H9 (cell line): ENCODE measurements at places on chromosomes 4 and X.

DNA sequence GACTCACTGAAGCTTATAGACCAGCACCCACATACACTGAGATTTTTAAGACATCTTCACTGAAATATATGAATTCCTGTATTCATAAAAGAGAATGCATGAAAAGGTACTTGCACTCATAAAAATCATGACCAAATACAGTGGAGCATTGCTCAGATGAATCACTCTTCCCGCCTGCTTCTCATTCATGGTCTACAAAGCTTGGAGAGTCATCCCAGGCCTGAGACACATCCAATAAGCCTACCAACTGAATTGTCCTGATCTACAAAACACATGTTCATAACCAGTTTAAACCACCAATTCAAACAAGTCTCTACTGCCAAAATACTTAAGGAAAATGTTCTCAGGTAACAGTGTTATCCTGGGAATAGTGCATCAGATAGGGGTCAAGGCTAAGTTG, 38.1 kb downstream of the PROM1 start:
- DNase-seq, result no peak

- no peak for DNase-seq
Observed at GRCh38 chr4:24884902-24885301, 27.9 kb downstream of the CCDC149 start.

DNA sequence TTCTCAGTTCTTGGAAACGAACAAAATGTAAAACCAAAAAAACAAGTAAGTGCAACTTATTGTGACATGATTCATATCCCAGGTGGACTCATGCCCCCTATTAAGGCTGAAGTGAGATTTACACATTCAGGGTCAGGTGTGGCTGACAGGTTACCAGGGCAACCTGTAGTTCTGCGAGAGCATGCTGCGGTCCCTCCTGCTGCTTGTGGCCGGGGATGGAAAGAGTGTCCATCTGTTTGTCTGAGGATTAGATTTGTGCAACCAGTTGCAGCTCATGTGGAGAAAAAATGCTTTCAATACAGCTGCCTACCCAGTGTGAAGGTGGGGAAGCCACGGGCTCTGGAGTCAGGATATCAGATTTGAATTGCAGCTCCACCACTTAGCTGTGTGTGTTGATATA, 78.8 kb downstream of the FAM184B start:
- DNase-seq, result no peak

GRCh38 chr4:56468097-56468422, 643 bp downstream of the SRP72 start:
- no peak for DNase-seq

DNA sequence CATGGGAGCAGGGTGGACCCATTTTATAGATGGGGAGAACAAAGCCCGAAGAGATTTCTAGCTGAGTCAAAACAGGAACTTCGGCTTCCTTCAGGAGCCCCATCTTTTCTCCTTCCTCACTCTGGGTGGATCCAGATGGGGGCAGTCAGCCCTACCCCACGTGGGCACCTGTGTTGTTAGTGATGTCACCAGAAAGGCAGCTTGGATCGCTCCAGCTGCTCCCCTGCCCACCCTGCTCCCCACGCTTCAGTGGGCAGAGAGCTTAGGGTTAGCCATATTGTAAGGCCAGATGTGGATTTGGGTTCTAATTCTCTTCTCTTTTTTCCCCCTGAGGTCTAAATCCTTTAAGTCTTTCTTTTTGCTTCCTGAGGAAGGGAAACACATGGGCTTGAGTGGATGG, 132.3 kb upstream of the PJA1 start:
- DNase-seq, result no peak

DNA sequence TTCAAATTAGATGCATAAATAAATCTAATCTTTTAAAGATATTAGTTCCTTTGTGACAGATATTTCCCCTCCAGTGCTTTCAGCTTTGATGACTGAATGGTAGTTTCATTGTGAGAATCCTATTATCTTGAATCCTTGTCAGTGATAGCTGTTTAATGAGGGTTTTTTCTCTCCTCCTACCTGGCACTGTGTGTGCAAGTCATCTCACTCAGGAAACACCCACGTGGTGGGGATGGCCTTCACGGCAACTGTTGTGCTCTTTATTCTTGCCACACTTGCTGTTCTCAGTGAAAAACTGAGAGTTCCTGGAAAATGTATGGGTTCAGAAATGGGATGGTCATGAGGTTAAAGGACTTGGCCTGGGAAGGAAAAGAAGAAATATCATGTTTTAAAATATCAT, 129.9 kb downstream of the SPRY1 start:
- DNase-seq, result no peak

GRCh38 chr4:41217020-41217333, 2.6 kb upstream of the APBB2 start:
- no peak for DNase-seq

DNA sequence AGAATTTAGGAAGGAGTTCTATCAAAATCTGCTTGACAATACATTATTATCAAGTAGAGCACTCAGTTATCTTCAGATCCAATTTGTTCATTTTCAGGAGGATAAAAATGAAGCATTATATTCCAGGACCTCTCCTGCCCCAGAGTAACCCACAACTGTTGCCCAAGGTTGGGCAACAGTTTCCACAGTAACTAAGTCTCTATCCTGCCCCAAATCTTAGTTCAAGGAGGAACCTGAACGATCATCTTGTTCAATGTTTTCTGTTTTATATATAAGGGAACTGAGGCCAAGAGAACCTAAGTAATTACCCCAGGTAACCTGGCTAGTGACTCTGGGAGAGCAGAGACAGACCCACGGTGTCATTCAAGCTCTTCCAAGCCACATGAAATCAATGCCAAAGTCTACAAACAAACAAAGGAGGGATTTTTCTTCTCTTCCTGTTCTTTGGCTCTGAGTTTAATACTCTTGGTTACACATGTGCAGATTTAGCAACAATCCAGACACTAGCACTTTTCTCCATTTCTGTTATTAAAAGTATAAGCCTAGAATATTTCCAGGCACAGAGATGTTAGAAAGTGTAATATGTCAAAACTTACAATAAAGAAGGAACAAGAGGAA, 105.6 kb downstream of the C4orf51 start:
- no peak for DNase-seq

- no peak for DNase-seq
Observed at GRCh38 chrX:110310000-110310790, 7.7 kb downstream of the AMMECR1 start.

GRCh38 chrX:148960060-148960459, 459.6 kb downstream of the AFF2 start:
- DNase-seq, result no peak

DNA sequence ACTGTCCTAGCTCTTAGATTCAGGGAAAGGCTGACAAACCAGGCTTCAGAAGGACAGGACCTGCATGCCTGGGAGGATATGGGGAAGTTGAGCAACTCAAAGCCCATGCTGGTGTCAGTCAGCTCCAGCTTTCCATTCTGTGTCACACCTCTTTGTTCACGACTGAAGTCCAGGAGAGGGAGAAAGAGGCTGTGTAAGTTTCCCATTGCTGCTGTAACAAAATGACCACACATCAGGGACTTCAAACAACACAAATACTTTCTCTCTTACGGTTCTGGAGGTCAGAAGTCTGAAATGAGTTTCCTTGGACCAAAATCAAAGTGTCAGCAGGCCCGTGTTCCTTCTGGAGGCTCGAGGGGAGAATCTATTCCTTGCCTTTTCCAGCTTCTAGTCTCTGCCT, 50.6 kb upstream of the STX18 start:
- no peak for DNase-seq

DNA sequence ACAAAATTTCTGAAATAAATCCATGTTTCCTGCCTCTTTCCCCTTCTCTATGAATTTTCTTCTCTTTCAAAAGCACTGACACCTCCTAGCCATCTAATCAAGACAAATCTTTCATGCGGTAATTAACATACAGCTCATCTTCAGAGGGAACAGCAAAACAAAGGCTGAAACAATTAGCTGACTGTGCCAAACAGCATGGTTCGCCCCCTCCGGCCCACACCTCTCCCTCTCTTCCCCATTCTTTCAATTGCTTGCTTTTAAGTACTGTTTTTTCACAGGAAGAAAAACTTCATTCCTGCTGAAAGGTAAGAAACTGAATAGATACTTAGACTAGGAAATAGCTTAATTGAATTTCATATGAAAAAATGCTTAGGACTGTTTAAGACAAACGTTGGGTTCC, 291.1 kb upstream of the NOCT start:
- no peak for DNase-seq

- DNase-seq, result no peak
Observed at GRCh38 chrX:150347471-150347870, 15.6 kb upstream of the MAMLD1 start.

- DNase-seq, result no peak
Observed at GRCh38 chr4:33104273-33104672, 2384.1 kb downstream of the PCDH7 start.

GRCh38 chrX:41779030-41779564, 55.1 kb downstream of the GPR82 start:
- DNase-seq, result no peak

DNA sequence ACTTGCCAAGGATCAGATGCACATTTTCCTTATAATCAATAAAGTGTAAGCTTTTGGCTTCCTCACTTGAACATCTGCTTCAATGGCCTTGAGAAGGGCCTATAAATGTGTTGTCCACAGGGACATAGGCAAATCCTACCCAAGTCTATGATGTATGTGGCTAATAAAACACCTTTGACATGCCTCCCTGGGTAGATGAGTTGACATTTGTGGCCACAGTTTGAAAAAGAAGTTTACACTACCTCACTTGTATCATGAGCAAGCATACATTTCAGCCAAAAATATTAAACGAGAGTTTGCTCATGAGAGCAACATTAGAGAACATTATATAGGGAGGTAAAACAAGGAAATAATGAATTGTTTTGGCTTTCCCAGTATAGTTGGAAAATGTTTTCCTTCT, 1067.7 kb downstream of the C4orf33 start:
- no peak for DNase-seq

DNA sequence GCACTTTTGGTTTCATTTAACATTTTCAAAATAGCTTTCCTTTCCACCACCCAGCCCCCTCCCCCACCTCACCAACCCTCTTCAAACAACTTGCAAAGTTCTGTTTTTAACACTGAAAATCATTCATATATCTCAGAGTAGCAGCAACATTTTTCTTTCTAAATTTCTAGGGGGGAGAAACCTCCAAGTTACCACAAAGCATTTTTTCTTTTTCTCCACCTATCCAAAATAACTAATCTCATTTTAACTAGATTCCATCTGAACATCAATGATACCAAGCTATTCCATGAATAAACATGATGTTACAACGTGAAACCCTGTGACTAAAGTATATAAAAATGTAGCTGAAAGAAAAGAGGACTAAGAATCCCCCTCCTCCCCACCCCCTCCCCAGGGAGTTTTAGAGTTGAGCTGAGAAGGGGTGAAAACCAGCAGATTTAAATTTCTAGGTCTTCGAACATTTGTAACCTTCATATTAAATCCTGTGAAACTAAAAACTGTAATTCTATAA, 5.2 kb downstream of the LDB2 start:
- no peak for DNase-seq

DNA sequence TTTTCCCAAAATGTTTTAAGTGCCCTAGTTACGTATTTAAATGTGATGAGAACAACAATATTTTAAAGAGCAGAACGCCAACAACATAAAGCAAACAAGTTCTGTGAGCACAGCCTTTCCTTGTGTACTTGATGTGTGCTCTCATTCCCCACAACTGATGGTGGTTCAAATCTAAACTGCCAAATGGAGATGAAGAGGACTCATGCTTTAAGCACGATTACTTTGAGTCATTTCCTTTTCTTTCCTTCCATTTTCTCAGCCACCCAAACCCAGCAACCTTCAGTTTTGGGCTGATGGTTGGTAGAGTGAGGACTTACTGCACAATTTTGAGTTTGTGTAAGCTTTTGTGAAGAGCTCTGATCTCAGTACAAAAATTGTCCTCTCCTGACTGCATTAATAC, 1.7 kb downstream of the NSD2 start:
- no peak for DNase-seq

DNA sequence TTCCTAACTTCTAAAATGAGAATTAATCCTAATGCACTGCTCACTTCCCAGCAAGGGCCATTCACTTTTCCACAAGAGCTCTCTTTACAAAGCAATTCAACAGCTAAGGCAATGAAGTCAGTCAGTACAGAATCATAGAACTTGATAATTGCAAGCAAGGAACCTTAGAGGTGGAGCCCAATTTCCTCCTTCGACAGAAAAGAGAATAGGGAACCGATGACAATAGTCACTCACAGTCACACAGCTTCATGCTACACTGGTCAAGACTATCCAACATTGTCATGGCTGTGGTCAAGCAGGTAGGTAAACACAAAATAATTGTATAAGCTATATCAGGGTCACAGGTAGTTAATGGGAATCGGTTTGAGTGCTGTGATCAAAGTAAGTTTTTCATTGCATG, 90.0 kb downstream of the ELOVL6 start:
- no peak for DNase-seq

DNA sequence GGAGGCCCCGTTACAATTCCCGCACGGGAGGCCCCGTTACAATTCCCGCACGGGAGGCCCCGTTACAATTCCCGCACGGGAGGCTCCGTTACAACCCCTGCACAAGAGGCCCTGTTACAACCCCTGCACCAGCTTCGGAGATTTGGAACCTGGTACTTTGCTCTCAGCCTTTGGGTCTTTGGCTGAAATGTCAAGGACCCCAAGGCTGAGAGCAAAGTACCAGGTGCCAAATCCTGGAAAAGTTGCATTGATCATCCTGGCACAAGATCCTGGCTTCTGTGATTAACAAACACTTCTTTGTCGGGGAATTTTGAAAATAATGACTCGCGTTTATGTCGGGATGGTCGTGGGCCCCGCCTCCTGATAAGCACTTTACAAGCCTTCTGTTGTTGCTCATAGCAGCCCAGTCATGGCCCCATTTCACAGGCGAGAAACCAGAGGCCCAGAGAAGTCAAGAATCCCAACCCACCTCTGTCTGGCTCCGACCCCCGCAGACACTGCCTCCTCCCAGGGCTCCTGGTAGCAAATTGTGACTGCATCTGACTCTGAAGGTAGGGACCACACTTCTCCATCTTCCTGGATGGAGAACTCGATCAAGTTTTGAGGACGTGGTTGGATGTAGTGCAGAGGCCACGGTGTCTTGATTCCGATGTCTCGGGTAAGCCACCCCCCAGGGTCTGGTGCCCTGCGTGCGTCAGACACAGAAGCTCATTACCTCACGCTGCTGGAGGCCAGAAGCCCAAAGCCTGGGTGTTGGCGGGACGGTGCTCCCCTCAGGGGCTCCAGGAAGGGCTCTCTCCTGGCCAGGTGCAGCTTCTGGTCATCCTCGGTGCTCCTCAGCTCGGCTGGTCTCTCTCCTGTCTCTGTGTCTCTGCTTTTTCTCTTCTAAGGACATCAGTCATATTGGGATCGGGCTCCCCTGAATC, 60.3 kb downstream of the ADRA2C start:
- DNase-seq, result no peak
